ENCODE measurements at places on chromosomes 5 and 9.
A peak's percentile ranks its signal among the peaks of the same experiment; 100 is the strongest.

DNA sequence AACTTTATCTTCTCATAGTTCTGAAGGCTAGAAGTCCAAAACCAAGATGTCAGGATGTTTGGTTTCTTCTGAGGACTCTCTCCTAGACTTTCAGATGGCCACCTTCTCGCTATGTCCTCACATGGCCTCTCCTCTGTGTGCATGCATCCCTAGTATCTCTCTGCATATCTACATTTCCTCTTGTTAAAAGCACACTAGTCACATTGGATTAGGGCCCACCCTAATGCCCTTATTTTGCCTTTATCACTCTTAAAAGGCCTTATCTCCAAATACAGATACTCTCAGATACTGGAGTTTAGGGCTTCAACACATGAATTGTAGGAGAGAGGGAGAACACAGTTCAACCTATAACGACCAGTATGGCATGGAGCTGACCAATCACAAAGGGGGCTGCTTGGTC, 151.7 kb downstream of the PRELID2 start:
- no peak for DNase-seq

GRCh38 chr9:134782921-134783698, 97.5 kb upstream of the FCN2 start:
- peak; percentile 96 for DNase-seq

DNA sequence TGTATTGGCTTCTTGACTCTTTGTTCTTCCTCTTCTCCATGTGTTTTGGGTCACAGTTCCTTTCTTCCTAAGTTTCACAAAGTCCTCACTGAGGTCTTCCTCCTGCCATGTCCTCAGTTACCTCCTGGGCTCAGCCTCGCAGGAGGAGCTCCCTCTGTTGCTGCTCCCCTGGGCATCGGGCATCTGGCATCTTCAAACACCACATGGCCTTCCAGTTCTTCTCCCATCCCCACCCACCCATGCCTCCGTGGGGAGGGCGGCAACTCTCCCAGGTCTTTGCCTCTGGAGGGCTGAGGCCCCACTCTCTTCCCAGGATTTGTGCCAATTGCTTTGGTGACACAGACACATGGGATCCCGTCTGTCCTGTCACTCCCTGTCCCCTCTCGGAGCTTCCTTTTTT, 22.8 kb downstream of the MRPL36 start:
- DNase-seq, result peak; percentile 41

DNA sequence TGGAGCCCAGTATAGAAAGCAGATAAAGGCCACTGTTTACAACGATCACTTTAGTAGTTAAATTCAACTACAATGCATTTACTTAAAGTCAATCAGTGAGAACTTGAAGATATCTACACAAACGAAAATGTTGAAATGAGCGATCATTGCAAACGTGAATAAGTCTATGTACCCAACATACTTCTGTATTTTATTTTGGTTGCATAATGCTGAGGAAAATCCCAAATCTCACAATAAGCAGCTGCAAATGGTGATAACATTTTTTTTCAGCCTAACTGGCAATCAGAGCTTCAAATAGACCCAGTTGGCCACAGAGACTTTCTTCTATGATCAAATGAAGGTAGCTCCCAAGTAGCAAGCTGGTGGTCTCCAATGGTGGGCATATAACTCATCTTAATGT, 32.1 kb downstream of the PDGFRB start:
- DNase-seq, result no peak

- no peak for DNase-seq
Observed at GRCh38 chr5:83011985-83012384, 65.2 kb downstream of the TMEM167A start.

- no peak for DNase-seq
Observed at GRCh38 chr9:137026384-137026783, 1.7 kb downstream of the ABCA2 start.

DNA sequence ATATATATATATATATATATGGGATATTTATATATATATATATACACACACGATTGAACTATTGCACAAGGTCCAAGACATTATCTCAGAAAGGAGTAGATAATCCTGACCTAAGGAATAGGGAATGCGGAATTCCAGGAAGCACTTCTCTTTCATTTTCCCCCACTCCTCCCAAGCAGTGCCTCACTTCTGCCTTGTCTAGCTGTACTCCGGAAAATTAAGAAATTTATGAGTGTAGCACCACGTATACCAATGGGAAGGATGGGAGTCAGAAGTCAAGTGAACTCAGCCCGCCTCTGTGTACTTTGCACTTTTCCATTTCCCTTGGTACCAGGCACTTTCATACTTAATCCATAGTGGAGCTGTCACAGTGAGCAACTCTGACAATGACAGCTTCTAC, 10.9 kb downstream of the SLC36A1 start:
- DNase-seq, result no peak

DNA sequence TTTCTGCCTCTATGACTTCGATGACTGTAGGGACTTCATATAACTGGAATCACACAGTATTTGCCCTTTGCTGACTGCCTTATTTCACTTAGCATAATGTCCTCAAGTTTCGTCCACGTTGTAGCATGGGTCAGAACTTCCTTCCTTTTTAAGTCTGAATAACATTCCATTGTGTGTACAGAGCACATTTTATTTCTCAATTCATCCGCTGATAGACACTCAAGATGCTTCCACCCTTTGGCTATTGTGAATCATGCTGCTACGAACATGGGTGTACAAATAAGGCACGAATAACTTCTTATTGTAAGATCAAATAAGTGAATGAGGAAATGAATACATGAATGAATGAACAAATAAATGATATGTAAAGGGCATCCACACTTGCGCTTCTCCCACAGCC, 13.0 kb downstream of the BARX1 start:
- no peak for DNase-seq

DNA sequence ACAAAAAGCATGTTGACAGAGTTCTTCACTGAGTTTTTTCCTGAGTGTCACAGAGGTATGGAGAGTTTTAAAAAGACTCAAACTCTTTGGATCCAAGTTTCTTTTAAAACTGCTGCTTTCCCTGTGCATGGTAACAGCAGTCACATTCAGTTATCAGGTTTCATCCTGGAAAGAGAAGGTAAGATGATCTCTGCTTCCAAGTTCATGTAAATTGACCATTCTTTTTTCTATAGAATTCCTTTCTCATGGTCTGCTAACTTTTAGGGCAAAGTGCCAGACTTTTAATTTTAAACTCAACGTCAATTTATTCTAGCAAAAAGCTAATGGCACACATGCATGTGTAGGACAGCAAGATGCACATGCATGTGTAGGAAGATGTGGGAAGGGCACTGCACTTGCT, 52.5 kb upstream of the PRLR start:
- peak; percentile 26 for DNase-seq

DNA sequence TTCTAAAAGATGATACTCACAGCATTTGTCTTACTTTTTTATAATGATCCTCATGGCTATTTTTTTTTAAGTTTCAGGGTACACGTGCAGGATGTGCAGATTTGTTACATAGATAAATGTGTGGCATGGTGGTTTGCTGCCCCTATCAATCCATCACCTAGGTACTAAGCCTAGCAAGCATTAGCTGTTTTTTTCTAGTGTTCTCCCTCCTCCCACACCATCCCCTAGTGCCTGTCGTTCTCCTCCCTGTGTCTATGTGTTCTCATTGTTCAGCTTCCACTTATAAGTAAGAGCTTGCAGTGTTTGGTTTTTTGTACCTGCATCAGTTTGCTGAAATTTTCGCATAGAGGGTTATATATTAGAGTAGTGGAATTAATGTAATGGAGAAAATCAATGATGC, 189.1 kb upstream of the CDH12 start:
- peak; percentile 35 for DNase-seq

GRCh38 chr9:107180206-107180605, 102.9 kb upstream of the RAD23B start:
- no peak for DNase-seq

GRCh38 chr9:4417578-4418325, 72.5 kb upstream of the SLC1A1 start:
- DNase-seq, result no peak

GRCh38 chr5:73412597-73412988, 36.0 kb downstream of the FOXD1 start:
- DNase-seq, result no peak

GRCh38 chr9:71764891-71765290, 3.4 kb downstream of the CEMIP2 start:
- no peak for DNase-seq

DNA sequence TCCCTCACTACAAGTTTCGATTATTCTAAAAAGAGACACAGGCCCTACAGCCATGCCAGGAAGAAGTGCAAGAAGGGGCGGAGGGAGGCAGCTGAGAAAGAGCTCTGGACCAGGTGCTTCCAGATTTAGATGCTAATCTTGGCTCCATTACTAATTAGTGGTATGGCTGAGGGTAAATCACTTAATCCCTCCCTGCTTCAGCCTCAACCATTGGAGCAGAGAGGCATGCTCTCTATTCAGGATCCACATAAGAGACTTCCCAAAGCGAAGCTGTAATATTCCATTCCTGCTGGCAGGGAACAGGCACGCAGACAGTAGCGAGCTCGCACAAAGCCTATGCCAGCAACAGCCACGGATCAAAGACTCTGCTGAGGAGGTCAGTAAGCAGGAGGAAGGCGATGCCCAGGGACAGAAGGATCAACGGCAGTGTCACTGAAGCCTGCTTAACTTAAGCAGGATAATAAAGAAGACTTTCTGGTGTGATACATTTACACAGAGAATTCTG, 24.2 kb downstream of the LIFR start:
- peak; percentile 11 for DNase-seq

DNA sequence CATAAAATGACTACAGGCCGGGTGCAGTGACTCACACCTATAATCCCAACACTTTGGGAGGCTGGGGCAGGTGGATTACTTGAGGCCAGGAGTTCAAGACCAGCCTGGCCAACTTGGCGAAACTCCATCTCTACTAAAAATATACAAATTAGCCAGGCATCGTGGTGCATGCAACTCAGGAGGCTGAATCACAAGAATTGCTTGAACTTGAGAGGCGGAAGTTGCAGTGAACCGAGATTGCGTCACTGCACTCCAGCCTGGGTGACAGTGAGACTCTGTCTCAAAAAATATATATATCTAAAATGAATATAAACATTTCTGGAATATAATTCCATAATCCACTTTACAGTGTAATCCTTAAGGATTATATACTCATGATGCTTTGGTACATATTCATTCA, 66.5 kb downstream of the TEX10 start:
- DNase-seq, result no peak

DNA sequence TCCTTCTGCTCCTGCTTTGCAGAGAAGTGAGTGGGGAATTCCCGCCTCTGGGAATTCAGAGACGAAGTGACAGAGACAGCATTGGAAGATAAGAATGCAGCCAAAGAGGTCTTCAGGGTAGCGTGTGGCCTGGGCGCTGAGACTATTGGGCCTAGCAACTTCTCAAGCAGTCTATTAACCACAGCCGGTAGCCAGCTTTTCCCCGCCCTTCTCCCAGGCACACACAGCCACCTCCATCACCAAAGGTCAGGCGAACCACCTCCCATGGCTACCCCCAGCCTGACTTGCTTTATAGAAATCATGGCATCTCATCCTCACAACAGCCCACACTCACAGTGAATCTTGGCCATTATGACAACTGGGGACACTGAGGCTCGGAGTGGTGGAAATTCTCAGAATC, 124.2 kb downstream of the KCNIP1 start:
- no peak for DNase-seq

- DNase-seq, result no peak
Observed at GRCh38 chr5:172373680-172374079, 80.6 kb downstream of the SH3PXD2B start.

- no peak for DNase-seq
Observed at GRCh38 chr9:137402746-137403145, 20.2 kb downstream of the EXD3 start.
